T follicular helper cell (primary cell): ENCODE measurements at places on chromosomes 1 and 21.

DNA sequence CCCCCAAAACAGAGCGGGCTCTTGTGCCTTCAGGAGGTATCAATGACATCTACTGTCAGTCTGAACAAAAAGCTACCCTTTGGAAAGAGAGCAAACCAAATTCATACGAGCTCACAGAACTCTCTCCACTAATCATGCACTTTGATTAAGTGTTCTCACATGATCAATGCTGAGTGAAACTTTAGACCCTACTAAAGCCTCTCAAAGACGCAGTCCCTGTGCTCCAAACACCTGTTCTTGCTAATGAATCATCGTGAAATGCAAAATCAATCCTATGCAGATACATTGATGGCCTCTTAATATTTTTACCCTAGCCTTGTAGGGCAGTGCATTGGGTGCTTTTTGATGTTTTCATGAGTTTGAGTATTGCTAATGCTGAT, 113.4 kb downstream of the ZBTB18 start:
- no peak for DNase-seq

DNA sequence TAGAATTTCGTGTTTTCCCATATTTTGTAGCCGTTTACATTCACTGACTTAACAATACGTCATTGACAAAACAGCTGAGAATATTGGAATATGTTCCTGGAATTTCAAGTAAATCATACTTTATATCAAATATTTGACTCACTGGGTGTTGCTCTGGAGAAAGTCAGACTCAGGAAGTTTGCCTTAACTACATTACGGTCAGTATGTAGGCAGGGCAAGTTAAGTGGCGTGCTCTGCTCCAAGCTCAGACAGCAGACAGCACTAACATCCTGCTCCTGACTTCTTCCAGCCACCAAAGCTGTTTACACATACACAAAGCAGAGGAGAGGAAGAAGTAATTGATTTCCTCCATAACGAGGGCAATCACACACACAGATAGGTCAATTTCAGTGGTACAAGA, 414.6 kb downstream of the LRRIQ3 start:
- DNase-seq: no peak

DNA sequence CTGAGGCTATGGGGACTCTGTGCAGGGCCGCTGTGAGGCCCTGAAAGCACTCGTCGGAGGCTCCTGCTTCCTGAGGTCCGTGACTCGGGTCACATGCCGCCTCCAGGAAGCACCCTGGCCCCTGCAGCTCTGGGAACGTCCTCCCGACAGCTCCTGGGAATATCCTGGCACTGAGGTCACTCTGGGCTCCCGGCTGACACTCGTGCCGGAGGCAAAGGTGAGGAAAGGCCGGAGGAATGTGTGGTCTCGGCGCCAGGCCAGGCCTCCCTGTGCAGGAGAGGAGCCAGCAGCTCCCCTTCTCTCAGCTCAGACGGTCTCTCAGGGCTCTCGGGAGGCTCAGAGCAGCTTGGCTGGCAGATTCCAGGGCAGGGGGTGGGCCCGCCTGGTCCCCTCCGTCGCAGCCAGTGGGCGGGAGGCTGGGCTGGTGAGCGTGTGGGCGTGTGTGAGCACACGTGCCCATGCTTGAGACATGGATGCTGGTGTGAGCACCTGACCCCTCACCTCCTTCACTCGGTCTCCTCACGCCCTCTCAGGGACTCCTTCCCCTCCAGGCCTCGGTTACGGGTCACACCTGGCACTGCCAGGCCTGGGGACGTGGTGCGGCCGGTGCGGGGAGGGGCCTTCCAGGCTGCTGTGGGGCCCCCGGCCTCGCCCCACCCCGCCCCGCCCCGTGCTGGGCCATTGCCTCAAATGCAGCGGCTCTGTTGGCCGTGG, 5.5 kb upstream of the RNF223 start:
- no peak for DNase-seq

DNA sequence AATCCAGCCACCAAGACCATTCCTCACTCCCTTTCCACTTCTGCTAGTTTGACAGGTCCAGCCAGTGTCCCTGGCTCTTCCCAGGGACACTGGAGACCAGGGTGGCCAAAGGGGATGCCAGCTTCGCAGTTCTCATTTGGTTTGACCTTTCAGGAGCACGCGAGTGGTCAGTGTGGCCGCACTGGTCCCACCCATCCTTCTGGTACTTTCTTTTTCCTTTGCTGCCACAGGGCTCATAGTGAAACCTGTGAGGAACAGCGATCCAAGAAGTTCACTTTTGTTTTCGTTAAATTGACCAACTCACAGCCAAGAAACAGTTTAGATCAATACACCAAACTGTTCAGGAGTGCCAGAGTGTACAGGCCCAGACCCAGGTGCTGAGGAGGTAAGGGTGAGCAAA, 14.4 kb upstream of the EVA1B start:
- DNase-seq: no peak

- no peak for DNase-seq
Observed at GRCh38 chr1:234866007-234866866, 256.3 kb upstream of the IRF2BP2 start.

DNA sequence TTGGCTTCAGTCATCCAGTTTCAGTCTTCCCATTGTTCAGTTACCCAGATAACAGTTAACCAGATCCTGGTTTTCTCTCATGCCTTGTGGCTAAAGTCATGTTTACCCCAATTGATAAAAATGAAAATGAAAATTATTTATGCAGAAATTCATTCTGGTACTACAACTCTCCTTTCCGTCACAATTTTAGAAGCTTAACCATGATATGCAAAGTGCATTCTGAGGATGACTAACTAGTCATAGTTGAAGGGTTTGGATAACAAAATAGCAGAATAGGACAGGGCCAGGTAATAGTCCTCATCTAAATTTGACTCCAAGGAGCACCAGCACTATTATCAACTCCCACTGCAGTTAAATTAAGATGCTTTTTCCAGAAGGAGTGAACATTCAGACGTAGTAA, 94.7 kb downstream of the NTMT2 start:
- no peak for DNase-seq

DNA sequence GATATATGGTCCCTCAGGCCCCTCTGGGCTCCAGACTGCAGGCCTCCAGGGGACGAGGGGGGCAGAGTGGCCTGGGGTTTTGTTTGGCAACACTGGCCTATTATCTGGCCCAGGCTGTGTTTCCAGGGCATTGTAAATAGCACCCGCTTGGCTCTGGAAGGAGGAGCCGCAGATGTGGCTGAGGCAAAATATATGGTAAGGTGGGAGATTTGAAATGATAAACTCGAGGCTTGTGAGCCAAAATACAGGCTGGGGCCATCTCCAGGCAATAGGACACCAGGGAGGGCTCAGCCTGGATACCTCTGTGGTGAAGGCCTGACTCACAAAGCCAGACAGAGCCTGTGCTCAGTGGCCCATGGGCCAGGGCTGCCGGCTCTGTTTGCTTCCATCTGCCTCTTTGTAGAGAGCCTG, 14.0 kb downstream of the NAV1 start:
- DNase-seq: no peak

GRCh38 chr1:33031506-33031905, 5.2 kb downstream of the AK2 start:
- no peak for DNase-seq

- DNase-seq: no peak
Observed at GRCh38 chr1:80048716-80049115, 1042.2 kb upstream of the ADGRL4 start.
